ENCODE measurements at places on chromosomes 5 and 9.

GRCh38 chr9:91082731-91083130 lies 279.0 kb downstream of the AUH start:
- DNase-seq = no peak

- DNase-seq = no peak
Measured at GRCh38 chr9:110620726-110621125, 41.2 kb upstream of the SVEP1 start.

DNA sequence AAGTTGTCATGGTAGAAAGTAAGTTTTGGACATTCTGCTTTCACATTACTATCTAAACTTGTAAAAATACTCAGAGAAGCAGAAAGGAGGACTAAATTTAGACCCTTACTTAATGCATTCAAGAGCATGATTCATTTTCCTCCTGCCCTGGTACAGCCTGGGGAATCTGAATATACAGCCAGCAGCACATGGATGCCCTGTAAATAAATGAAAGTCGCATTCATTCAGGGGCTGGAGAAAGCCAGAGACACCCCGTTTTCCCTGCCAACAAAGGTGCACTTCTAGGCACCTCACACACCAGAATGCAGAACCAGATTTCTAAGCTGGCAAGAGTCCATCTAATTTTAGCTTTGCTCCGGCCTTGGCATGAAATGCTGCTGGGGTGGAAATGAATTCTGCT lies 172.7 kb upstream of the KLF9 start:
- DNase-seq = no peak

GRCh38 chr9:6646293-6646636 lies 736 bp upstream of the GLDC start:
- DNase-seq = no peak

- DNase-seq = no peak
Measured at GRCh38 chr9:129881547-129882324, 46.5 kb downstream of the USP20 start.

DNA sequence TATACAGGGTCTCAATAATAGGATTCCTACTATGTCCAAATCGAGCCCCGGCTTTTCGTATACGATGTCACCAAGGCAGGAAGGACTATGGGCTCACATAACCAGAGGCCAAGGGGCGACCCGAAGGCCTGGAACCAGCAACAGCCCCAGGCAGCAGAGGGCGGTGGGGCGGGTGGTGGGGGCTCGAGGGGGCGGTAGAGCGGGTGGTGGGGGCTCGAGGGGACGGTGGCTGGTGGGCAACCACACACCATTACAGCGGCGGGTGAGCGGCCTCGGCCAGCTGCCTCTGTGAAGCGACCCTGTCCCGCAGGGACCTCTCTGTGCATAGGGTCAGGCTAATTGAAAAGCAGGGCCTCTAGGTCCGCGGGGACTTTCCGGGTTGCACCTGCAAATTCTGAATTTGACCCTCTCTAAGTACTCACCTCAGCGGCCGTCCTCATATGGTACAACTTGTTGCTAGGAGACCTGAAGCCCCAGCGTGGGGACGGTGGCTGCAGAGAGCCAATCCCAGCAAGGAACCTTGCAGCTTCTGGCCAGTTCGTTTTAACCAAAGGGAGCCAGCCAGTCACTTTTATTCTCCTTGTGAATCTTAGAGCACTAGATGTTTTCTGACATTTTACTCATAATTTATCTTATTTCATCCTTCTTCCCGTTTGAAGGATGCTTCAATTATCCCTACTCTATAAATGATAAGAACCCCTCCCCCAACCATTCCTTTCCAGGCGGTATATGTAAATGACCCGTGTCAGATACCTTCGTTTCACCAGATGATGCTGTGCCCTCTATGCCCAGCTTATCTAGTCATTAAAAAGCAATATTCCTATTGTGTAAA lies at the start of gene NME5:
NME5 (minus strand) TSS at position 480 of the 832 bp plus-strand sequence. CDS start 648 bp downstream, outside the sequence.
- DNase-seq = no peak

GRCh38 chr5:53766673-53767072 lies 206.2 kb downstream of the NDUFS4 start:
- DNase-seq = peak; percentile 6

DNA sequence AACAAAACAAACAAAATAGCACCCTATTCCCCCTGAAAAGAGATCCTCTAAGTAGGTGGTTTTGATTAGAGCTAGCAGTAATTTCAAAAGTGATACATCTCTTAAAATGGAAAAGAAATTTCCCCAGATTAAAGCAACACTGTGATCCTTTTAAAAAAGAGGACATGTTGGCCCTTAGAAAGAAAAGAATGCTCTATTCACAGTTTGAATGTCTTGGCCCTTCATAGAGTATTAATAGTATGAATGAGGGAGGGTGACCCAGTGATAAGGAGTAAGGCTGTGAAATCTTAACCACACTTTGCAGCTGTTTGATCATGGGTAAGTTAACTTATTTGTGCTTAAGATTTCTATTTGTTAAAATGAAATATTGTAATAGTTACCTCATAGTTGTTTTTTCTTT lies 467.7 kb upstream of the MEF2C start:
- no peak for DNase-seq

DNA sequence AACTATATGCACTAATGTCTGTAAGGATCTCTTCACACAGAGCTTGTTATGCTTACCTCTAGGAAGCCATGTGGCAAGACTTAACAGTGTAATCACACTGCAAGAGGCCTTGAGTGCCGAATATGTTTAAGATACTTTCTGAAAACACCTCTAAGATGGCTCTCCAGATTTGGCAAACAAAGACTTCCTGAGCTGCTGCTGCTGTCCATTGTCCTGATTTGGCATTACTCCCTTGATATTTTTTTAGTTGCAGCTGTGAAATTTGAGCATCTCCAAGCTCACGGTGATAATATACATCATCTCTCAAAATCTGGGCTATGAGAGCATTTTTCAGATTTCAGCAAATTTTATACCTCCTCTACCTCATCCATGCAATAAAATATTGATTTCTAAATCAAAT lies 384.5 kb upstream of the CDH6 start:
- no peak for DNase-seq

- no peak for DNase-seq
Measured at GRCh38 chr5:93777620-93778019, 36.2 kb upstream of the POU5F2 start.

DNA sequence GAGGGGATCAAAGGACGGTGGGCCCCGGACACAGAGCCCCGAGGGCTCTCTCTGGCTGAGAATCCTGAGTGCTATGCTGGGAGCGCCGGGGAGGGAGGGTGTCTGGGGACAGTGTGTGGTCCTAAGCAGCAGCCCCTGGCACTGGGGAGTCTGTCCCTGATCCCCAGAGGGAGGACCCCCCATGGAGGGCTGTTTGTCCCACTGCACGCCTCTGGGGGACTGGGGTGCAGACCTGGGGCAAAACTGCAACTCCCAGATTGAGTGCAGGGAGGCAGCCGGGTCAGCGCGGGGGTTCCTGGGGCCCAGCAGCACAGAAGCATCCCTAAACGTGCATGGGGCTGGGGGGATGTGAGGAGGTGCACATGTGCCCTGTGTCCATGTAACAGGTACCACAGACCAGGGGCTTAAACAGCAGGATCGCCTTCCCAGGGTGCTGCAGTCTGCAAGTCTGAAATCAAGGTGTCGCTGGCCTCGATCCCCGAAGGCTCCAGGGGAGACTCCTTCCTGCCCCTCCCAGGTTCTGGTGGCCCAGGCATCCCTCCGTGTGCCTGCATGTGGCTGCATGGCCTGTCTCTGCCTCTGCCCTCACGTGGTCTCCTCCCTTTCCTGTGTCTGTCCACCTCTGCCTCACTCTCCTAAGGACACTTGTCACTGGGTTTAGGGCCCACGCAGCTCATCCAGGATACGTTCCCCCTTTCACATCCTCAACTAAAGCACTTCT lies 35.9 kb upstream of the IRX4 start:
- no peak for DNase-seq

- DNase-seq = no peak
Measured at GRCh38 chr9:88766778-88767503, 224.3 kb upstream of the S1PR3 start.

DNA sequence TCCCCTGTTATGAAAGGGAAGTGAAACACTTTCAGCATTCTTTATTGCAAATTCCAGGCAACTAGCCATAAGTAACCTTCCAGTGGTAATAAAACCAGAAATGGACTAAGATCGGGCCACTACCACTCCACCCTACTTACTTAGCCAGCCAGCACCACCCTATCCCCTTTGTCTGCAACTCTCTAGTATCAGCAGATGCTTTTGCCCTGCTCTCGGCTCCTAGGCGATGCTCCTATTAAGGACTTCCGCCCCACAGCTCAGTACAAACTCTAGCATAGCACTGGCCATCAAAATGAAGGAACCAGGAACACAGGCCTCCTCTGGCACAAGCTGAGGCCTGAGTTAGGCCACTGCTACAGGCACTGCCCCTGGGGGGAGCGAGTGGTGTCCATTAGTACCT lies 81.2 kb downstream of the GLDC start:
- no peak for DNase-seq

GRCh38 chr9:97299809-97300414 lies 7.5 kb upstream of the CCDC180 start:
- no peak for DNase-seq
